ENCODE measurements at places on chromosomes 4 and X. TPM values are rescaled to one million over a fixed set of nuclear protein-coding genes. Genes with fewer than 3 reads are reported as not detected.

DNA sequence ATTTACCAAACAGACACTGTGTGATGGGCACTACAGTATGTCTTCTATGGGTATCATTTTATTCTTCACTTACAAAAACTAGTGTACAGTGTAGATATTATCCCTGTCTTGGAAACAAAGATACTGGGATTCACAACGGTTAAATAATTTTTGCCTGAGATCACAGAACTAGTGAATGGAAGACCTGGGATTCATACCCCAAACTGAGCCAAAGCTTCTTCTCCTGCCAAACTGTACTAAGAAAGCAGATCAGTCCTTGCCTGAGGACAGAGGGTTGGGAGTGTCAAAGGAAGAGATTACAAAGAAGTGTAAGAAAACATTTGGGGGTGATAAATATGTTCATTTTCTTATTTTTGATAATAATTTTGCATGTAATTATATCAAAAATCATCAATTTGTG is 43.1 kb downstream of the PPA2 start:
- H3K4me1 ChIP-seq: no peaks in the 10 kb centered on the region
- no peaks in the 10 kb centered on the region for H3K27me3 ChIP-seq
- no peak overlapping the region for H3K27ac ChIP-seq
- no peak overlapping the region for H3K4me3 ChIP-seq
- peaks cover 45% of the 10 kb centered on the region for H3K36me3 ChIP-seq

RTL3 gene
- total RNA-seq: not detected

SRPK3 gene
- not detected for total RNA-seq

- H3K4me1 ChIP-seq: peaks cover 25% of the 10 kb centered on the region
- H3K36me3 ChIP-seq: peaks cover 35% of the 10 kb centered on the region
- no peak for DNase-seq
Observed at GRCh38 chr4:7024336-7024890, 18.8 kb upstream of the TADA2B start.

DNA sequence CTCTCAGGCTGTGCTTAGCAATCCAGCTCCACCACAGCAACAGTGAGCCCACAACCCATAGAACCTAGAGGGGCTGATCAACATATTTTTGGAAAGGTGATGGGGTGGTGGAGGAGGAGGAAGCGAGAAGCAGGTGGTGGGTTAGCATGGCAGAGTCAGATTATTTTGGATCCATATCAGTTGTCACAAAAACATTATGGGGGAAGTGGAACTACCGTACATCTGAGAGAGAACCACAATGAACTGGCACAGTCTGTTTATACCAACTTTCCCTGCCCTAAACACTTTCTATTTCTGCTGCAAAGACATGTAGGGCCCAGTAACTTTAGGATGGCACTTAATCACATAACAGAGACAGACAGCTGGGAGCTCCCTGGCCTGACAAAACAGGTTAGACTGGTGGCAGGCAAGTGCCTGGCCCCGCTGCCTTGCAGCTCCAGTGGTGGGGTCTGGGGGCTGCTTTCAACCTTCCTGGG is 4.3 kb downstream of the SLC9A7 start:
- peak; percentile 16 for DNase-seq
- H3K4me3 ChIP-seq: no peak overlapping the region
- peaks cover 30% of the 10 kb centered on the region for H3K4me1 ChIP-seq
- H3K27me3 ChIP-seq: no peaks in the 10 kb centered on the region
- H3K36me3 ChIP-seq: no peaks in the 10 kb centered on the region

DNA sequence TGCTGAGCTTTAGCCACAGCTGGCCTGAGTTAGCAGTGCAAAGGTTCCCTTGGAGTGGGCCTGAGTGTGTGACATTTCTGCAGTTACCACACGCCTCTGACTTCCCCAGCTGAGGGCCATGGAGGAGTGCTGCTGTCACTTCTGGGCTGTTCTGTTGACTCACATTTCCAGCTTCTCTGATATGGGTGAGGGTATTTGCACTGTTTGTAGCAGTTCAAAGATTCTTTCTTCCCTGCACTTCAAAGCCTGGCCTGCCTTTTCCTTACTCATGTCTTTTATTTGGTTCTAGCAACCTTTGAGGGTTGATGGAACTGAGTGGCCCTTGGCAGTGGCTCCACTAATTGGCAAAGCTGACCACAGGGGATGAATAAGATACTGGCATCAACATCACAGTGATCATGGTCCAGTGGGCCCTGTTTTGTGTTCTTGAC is 26.4 kb upstream of the SCML1 start:
- peaks cover 17% of the 10 kb centered on the region for H3K27me3 ChIP-seq
- no peaks in the 10 kb centered on the region for H3K4me1 ChIP-seq
- H3K36me3 ChIP-seq: no peaks in the 10 kb centered on the region
- no peak for DNase-seq
- no peak overlapping the region for H3K4me3 ChIP-seq

- H3K4me3 ChIP-seq: no peak overlapping the region
- no peaks in the 10 kb centered on the region for H3K36me3 ChIP-seq
- DNase-seq: no peak
- H3K27me3 ChIP-seq: no peaks in the 10 kb centered on the region
- no peak overlapping the region for H3K27ac ChIP-seq
- peaks cover 12% of the 10 kb centered on the region for H3K4me1 ChIP-seq
Observed at GRCh38 chrX:110743679-110744340, 51.8 kb downstream of the CHRDL1 start.

All from WTC11 (cell line).